ENCODE measurements at places on chromosomes 6 and 20.
A peak's percentile ranks its signal among the peaks of the same experiment; 100 is the strongest.

- DNase-seq = no peak
Observed at GRCh38 chr6:158707120-158707820, 57.4 kb downstream of the SYTL3 start.

DNA sequence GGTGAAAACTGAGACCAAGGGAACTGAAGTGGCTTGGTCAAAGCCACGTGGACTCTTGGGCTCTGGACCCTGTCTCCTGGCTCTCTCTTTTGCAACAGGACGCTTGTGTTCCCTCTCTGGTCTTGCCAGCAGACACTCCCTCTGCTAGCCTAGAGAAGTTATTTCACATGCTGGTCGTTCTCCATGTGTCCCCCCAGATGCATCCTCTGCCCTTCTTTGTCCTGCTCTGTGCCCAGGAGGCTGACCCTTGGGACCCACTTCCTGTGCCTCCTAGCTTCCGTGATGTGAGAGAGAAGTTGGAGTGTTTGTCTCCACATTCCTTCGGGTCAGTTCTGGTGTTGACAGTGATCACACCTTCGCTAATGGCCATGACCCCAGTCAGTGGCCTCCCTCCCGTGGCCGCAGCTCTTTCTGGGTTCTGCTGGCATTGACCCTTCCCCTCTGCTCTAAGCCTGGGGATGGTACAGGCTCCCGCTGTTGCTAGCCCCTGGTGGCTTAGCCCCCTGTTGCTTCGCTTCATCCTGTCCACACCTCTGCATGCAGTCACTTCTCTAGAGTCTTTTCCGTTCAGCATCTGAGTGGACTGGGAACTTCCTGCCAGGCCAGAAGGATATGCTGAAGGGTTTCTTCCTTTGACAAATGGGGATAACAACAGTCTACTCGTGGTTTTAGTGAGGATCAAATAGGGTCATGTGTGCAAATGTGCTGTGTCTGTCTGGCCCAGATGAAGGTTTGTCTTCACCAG lies 70.1 kb upstream of the BMP2 start:
- DNase-seq = no peak

- DNase-seq = no peak
Observed at GRCh38 chr6:130776287-130776925, 50.8 kb upstream of the SMLR1 start.

- DNase-seq = no peak
Observed at GRCh38 chr6:31144296-31144969, 5.6 kb upstream of the PSORS1C2 start.

DNA sequence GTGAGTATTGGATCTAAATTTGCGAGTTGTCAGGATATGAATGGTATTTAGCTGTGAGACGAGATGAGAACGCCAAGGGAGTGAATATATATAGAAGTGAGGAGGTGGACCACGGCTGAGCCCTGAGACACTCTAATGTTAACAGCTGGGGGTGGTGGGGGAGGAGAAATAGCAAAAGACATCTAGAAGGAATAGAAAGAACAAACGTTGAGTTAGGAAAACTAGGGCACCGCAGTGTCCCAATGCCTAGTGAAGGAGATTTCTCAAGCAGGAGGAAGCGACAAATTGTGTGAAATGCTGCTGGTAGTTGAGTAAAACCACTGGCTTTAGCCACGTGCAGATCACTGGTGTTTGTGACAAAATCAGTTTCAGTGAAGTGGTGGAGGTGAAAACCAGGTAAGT lies 56.9 kb downstream of the CD164 start:
- no peak for DNase-seq

GRCh38 chr20:63840405-63840828 lies 9.4 kb upstream of the ZBTB46 start:
- no peak for DNase-seq

DNA sequence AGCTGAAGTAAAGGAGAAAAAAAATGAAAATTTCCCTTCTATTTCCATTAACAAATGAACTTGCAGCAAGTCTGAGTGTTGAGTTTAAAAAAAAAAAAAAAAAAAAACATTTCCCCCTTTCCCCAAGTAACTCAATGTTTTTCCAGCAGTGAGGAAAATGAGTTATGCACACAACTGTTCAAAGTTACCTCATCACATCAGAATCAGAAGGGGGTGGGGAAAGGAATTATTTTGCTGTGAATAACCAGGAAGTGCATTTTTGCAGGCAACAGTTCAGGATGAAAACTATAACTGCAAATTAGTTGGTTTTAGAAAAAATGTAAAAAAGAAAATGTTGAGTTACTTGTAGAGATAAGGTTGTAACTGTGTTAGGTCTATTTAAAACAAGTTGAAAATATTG lies 568.9 kb upstream of the CITED2 start:
- DNase-seq = peak; percentile 87

GRCh38 chr6:22146931-22147701 lies 149.7 kb downstream of the PRL start:
- no peak for DNase-seq

- DNase-seq = no peak
Observed at GRCh38 chr6:36171573-36171972, 25.0 kb upstream of the BRPF3 start.

GRCh38 chr20:57417830-57418780 lies 26.9 kb downstream of the RBM38 start:
- no peak for DNase-seq

DNA sequence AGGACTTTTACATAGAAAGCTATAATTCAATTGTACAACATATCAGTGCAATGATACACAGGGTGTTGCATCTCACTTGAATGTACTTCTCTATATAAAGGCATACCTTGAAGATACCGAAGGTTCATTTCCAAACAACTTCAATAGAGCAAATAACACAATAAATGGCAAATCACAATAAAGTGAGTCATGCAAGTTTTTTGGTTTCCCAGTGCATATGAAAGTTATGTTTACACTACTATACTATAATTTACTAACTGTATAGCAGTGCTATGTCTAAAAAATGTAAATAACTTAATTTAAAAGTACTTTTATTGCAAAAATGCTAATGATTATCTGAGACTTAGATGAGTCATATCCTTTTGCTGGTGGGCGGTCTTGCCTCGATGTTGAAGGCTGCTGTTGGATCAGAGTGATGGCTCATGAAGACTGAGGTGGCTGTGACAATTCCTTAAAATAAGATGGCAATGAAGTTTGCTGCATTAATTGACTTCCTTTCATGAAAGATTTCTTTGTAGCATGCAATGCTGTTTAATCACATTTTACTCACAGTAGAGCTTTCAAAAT lies 188.8 kb downstream of the TASP1 start:
- DNase-seq = no peak

DNA sequence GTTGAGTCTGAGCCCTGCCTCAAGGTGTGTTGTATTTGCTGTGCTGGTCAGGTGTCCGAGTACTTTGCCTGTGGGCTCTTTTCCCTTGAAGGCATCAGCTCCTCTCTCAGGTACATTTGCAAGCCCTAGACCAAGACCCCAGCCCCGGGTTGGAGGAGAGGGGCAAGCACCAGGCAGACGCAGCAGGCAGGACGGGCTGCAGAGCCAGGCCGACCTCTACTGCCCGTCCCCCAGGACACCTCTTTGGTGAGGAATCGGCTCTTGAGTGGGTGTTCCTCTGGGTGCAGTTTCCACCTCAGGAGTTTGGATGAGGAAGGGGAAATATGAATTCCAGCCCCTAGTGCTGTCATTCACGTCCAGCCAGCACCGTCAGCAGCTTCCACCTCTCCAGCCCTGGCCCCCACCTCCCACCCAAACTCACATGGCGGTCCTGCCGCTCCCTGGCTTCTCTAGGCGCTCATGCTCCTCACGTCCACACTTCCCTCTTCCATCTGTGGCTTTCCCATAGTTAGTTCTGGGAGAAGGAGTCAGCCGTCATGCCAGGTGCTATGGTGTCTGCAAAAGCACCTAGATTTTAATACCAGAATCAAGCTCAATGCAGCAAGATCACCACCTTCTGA lies 183.9 kb downstream of the DLL1 start:
- DNase-seq = no peak
